Tibial nerve (tissue), 4 donors: ENCODE measurements at places on chromosomes 12 and 14. TPM values are rescaled to one million over a fixed set of nuclear protein-coding genes. Genes with fewer than 3 reads are reported as not detected.

DNA sequence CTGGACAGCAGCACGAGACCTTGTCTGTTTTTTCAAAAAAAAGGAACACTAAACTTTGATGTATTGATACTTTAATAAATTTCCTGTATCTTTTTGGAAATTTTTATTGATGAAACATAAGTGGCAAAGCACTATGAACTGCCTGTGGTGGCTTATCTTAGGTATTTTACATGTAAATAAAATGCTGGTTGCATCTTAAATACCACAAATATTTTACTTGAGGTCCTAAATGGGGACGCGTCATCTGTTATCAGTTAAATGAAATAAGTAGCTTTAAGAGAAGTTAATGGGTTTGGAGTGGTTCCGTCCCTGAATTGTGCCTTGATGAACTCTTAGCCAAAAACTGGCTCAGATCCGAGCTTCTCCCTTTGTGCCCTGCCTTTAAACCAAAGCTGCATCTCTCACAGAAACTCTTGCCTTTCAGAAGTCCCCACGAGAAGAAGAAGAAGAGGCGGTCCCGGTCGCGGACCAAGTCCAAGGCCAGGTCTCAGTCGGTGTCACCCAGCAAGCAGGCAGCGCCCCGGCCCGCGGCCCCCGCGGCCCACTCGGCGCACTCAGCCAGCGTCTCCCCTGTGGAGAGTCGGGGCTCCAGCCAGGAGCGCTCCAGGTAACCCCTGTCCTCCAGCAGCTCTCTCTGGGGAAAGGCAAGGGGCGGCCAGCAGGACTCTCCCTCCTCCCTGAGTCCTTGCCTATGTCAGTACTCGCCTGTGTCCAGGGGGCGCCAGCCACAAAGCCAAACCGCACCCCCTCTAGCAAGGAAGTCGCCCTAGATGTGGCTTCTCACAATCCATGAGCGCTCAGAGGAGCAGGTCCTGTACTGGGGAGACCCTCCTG, 31.2 kb upstream of the MMP17 start:
- no peak for DNase-seq

DNA sequence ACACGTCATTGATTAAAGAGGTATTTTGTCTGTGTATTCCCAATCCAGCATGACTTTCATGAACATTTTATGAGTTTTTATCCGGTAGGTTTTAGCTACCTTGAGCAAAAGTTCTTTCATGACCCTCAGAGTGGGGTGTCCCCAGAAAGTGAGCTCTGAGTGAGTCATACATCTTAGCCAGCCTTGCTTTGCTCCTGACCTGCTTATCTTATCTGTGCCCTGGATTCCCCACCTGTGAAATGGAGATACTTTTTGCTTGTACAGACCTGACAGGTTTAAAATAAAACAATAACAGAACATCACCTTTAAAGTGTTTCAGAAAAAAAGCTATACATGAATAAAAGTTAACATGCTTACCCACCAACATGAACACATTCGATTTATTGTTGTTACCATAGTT, 202.8 kb upstream of the SOX5 start:
- DNase-seq = no peak

GRCh38 chr14:100611811-100612480, 24.7 kb upstream of the BEGAIN start:
- DNase-seq = no peak

- no peak for DNase-seq
Measured at GRCh38 chr12:40192704-40193255, 32.0 kb upstream of the LRRK2 start.

GRCh38 chr12:112868459-112869041, 38.2 kb upstream of the OAS1 start:
- no peak for DNase-seq

DNA sequence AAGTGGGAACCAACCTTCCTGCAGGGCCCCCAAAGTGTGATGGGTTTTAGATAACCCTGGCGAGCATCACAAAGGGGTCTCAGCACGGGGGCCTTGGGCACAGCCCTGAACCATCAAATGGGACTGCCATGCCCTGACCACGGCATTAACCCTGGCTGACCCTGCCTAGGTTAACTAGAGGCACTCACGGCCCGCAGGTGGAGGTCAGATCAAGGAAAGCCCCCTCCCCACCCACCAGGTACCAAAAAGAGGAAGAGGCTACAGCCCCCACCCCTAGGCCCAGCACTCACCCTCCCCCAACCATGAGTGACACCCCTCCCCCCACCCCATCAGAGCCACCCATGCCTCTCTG, 42.5 kb downstream of the CCNK start:
- DNase-seq = no peak

- no peak for DNase-seq
Measured at GRCh38 chr14:61923348-61923747, 161.1 kb downstream of the SNAPC1 start.

GRCh38 chr12:60240891-60241290, 645.1 kb downstream of the SLC16A7 start:
- DNase-seq = no peak

GRCh38 chr14:23009483-23009938, 432 bp downstream of the C14orf93 start:
- DNase-seq = no peak

- no peak for DNase-seq
Measured at GRCh38 chr12:124744659-124745464, 118.8 kb downstream of the SCARB1 start.

DNA sequence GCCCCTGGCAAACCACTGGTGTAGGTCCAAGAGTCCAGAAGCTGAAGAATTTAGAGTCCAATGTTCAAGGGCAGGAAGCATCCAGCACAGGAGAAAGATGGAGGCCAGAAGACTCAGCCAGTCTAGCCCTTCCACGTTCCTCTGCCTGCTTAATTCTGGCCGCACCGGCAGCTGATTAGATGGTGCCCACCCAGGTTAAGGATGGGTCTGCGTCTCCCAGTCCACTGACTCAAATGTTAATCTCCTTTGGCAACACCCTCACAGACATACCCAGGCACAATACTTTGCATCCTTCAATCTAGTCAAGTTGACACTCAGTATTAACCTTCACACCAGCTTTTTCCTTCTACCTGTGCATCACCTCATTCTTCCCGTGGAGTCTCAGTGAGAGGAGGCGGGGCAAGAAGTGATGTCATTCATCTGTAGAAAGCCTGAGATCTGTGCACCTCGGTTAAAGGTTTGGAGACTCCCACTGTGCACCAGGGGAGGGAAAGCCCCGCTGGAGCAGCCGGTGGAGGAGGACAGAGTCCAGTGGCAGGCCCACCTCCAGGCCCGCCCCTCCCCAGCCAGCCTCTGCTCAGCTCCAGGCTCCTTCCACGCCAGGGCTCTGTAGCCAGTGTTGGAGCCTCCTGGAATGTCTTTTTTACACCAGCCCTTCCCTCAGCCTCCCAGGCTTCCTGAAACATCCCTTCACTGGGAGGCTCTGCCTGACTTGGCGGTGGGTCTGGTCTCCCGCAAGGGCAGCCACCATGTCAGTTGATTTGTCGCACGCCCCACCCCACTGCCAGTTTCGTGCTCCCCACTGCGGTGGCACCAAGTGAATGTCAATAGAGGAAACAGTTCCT, 80.1 kb upstream of the DYNC1H1 start:
- no peak for DNase-seq

GRCh38 chr14:89226801-89227495, 190.1 kb downstream of the FOXN3 start:
- peak; percentile 30 for DNase-seq

DNA sequence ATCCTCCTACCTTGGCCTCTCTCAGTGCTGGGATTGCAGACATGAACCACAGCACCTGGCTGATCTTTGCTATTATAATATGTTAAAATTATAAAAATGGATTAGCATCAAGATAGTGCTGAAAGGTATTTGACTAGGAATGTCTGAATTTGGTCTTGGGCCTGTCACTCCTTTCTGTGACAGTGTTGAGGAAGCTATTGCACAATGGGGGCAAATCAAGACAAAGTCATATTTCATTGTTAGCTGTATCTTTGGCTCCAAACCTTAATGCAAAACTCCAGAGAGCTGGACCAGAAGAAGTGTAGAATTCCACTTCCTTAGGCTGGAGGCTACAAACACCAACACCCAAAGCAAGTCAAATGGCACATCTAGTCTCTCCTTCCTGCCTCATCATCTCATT, 42.2 kb downstream of the ZCRB1 start:
- no peak for DNase-seq

DNA sequence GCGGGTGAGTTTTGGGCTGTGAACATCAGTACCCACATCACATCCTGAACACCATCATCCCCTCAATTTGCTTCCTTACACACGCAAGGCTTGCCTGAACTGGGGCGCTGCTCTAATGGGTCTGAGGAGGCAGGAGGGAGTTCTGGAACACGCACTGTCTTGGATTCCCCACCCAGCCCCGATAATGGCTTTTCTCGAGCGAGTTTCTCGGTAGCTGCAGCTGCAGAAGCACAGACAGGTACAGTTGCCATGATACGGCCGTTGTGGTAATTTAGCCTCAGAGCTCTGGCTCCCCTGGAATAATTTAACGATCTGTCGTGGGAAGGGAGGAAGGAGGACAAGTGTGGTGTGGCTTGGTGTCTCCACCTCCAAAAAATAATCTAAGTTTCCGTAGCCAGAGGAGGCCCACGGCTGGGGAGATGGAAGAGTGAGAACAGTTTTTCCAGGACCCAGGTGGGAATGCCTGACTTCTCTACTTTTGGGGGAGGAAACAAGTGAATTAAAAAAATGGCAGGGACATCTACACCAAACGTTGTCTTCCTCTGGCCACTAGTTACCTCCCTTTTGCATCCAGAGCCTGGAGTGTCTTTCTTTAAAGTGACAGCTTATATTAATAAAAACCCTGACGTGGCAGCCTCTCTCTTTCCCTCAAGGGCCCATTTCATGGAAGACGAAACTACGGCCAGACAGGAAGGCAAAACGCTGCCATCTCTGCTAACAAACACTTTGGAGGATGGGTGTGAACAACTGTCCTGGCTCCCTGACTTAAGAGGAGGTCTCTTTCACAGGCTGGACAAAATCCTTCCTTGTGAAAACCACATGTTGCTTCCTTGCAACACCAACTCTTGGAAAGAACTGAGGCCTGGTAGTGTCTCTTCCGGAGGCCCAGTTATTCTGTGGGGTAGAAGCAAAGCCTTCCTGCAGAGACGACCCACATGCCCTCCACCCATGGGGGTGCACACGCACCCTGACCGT, 84.8 kb downstream of the RBM19 start:
- DNase-seq = no peak

DNA sequence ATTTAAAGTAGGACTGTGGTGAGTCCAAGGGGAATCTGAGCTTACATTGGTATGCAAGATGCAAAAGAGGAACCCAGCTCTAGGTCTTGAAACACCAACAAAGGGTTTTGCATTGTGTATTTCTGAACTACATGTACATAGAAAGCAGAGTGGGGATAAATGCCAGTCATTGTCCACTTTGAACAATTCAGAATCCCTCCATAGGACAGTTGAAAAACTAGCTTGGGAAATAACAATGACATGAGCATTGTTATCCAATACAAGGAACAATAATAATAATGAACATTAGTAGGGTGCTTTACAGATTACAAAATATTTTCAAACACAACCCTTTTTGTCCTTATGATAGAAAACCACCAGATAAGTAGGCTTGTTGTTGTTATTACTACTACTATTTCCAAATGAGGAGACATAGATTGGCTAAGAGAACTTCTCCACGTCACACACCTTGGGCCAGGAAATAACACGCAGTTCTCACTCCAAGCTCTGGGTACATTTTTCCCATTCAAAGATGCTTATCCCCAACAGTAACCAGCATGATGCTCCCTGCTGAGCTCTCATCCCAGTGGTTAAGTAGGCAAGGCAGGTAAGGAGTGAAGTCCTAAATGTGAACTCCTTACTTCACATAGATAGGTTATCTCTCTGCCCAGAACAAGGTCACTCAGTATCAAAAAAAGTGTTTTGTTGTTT, 51.7 kb upstream of the RASSF8 start:
- no peak for DNase-seq

DNA sequence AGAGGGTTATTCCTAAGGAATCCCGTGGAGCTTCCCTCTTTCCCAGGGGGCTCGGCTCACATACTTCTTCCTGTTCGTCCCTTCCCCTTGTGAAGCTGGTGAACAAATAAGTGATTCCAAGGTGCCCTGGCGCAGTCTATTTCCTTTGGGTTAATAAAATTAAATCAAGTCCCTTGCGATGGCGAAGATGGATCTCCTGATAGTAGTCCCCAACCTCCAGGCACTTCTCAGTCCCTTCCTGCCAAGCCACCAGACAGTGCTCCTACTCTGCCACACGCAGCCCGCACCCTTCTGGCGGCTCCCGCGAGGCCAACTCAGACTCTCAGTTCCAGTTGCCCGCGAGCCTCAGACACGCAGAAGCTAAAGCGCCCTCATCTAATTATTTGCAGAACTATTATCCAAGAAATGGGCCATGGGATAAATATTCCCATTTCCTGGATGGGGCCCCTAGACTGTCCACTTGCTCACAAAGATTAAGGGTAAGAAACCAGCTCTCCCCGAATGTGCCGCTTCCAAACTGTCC, 2.4 kb upstream of the SIX6 start:
- DNase-seq = no peak

DNA sequence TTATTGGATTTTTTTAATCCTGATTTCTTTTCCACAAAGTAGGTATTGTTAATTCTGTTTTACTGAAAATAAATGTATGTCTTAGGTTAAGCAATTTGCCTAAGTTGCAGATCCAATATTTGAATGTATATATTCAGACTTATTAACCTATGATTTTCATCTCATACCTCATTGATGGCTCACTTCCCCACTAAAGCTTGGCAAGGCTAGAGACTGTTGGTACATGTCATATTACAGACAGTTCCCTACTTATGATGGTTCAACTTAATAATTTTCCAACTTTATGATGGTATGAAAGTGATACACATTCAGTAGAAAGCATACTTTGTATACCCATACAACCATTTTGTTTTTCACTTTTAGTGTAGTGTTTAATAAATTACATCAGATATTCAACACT, 33.2 kb upstream of the KCNH3 start:
- no peak for DNase-seq

Gene CCDC88C
- 3.6 TPM for total RNA-seq

Gene NYNRIN
- 19.0 TPM for total RNA-seq

Gene HNF1A
- not detected for total RNA-seq

Gene ABHD12B
- total RNA-seq = not detected

Gene OASL
- not detected for total RNA-seq

Gene DUSP16
- total RNA-seq = 23.2 TPM

Gene MIP
- total RNA-seq = not detected

Gene KRT4
- not detected for total RNA-seq

Gene KRT71
- not detected for total RNA-seq
